DMS79 treated with DMSO at 0.1 percent for 48 hours (cell line): ENCODE measurements at places on chromosomes 3 and 15.

DNA sequence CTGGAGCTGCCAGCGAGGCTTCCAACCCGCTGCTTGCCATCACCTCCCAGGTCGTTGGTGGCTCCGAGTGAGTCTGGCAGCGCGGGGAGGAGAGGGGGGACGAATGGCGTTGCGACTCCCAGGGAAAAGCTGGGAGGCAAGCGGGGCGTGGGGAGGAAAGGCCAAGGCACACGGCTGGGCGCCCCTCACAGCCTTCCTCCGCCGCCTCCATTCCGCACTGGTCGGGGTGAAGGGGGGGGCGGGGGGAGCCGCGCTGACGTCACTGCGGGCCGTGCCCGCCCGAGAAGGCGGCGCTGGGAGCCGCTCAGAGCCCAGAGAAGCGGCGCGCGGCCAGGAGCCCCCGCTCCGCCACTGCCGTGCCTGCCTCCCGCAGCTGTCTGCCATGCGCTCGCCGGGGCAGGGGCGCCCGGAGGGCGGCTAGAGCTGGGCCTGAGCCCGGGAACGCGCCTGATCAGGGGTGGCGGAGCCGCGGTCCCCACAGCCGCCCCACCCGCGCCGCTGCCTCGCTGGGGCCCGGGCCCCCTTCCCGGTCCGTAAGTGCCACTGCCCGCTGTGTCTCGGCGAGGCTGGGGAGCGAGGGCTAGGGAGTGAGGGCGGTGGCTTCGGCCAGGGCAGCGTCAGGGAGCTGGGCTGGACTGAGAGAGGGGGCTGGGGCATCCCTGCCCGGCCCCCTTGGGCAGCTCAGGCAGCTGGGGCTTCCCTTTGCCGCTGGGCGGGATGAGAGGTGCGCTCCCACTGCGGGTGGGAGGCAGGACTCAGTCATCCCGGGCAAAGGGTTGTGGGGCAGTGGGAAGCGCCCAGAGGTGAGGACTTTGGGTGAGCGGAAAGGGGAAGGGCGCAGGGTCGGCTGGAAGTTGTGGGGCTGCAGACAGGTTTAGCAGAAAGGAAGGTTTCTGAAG lies 27.8 kb upstream of the POLG start:
- DNase-seq = peak; percentile 31

GRCh38 chr3:10855871-10856662 lies 40.0 kb downstream of the SLC6A11 start:
- DNase-seq = no peak

GRCh38 chr3:122312826-122313225 lies 12.2 kb upstream of the CSTA start:
- DNase-seq = no peak

DNA sequence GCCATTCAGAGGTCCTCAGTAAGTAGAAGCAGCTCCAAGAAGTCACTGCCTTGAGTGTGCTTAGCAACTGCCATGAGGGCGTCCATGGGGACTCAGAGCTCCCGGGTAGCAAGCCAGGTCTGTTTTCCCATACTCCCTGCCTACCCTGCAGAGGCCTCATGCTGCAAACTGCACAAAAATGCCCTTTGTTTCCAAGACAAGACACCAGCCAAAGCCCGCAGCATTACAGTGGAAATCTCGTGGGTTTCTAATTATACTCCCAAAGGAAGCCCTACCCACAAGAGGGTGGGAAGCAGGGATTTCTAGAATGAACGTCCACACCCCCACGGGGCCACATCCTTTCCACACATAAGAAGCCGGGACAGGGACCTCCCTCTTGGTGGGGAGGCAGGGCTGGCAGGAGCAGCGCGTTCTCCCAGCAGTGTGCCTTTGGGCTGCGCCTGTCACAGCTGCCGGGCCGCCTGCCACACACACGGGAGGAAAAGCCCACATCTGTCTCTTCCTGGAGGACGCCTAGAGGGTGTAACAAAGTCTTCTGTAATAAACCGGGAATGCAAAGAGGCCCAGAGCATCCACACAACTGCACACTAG lies 31.1 kb downstream of the FAM174B start:
- no peak for DNase-seq

GRCh38 chr15:49320351-49320750 lies 102.7 kb upstream of the FGF7 start:
- no peak for DNase-seq

GRCh38 chr3:56754741-56755417 lies 46.9 kb downstream of the ARHGEF3 start:
- no peak for DNase-seq

DNA sequence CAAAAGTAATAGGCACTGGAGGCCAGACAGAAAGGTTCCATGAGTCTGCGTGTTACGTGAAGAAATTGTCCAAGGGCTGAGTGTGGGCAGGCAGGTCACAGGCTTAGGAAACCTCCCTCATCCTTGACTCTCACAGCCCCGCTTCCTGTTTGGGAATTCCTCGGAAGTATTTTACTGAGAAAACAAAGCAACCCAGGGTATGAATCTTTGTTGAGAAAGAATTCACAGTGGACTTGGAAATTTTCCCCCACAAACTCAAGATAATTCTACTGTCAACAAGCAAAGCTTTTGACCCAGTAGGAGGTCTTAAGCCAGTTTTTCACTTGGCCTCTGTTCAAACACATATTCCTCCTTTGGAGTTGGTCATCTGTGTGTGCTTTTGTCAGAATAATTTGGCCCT lies 377.1 kb upstream of the TPM1 start:
- no peak for DNase-seq

- no peak for DNase-seq
Observed at GRCh38 chr15:48273049-48273448, 58.2 kb upstream of the DUT start.

GRCh38 chr15:76158815-76159214 lies 99.0 kb downstream of the TMEM266 start:
- DNase-seq = no peak

DNA sequence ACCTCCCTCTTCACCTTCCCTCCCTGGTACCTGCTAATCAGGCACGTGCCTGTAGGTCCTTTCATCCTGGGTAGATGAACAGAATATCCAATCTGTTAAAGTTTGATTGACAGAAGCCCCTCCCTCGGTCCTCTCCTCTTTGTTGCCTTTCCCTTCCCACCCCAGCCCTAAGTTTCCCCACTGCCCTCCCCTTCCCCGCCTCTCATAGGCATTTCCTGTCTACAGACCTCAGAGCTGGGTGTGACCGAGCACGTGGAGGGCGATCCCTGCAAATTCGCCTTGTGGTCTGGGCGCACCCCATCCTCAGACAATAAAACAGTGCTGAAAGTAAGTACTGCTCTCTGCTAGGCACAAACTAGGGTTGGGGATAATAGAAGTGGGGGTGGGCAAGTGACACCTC lies 239.2 kb upstream of the UMPS start:
- DNase-seq = no peak

DNA sequence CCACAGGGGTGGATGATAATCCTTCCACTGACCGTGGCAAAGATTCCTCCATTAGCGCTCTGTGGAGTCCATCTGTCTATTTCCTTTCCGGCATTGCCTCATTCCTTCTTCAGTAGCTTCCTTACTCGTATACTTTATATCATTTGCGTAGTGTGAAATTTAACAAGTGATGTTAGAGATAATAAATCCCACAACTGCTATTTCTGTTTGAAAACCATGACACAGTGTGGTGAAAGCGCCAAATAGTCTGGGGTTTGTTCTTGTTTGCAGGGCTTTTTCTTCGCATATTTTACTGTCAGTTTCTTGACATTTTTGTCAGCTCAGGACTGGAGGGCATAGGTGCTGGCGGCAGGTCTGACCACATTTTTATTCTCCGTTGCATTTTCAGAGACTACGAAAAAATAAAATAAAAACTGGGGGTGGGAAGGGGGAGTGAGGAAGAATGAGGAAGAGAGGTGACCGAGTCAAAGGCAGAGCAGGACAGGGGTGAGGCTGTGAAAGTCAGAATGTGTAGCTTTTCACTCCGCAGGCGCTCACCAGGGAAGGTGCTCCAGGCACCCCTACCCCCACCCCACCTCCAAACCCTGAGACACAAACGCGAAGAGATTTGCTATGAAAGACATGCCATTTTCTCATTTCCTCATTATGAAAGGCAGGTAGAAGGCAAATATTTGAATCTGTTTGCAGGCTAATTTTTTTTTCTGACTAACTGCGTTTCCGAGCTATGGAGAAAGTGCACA lies 965.0 kb downstream of the MCTP2 start:
- DNase-seq = no peak

GRCh38 chr3:12557473-12558100 lies 700 bp downstream of the MKRN2 start:
- DNase-seq = peak; percentile 11

DNA sequence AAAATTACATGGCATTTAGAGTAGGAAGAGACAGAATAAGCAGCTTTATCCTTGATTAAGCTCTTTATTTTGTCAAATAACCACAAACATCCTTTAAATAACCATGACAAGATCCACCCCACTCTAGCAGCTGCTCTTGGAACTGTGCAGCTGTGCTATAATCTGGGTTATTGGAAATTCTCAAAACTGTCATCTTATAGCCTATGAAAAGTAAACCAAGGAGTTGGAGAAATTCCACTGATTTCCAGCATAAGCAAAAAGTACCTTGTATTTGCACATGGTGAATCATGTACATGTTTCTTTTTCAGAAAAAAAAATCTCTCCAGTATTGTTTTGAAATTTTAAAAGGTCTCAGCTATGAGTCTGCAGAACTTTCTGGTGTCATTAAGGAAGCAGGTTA lies 88.8 kb upstream of the ABI3BP start:
- DNase-seq = no peak

DNA sequence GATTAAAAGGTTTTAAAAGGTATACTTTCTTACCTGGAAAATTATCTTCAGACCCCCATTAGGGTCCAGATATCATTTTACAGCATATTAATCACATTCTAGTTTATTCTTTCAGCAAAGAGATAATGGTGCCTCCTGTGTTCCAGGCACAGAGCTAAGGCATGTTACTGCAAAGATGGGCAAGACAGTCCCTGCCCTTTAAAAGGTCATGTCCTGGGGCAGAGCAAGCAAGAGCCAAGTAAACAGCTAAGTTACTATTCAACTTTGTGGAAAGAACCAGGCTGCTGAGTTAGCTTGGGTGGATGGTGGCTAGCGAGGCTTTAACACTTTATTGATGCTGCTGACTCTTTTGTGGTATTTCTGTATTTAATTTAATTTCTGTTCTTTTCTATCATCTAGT lies 75.0 kb downstream of the LRRC28 start:
- no peak for DNase-seq

DNA sequence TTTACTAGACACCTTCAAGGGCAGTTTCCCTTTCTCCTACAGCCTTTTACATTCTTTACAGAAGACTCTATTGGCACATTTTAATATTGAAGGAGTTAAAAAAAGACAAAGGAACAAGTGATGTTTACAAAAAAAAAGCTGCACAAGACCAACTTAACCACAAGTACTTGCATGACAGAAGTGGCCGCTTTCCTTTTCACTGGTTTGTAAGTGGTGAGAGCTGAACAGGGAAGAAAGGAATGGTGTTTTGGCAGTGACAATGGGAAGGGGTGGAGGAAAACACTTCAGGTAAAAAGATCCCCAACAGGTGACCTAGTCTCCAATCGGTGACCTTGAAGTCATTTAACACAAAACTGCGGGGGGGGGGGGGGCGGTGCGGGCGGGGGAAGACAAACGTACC lies 1.1 kb downstream of the WDR72 start:
- peak; percentile 63 for DNase-seq

GRCh38 chr3:59698091-59698490 lies 648.3 kb upstream of the CFAP20DC start:
- DNase-seq = no peak

GRCh38 chr3:20246662-20247061 lies 60.7 kb upstream of the SGO1 start:
- no peak for DNase-seq

DNA sequence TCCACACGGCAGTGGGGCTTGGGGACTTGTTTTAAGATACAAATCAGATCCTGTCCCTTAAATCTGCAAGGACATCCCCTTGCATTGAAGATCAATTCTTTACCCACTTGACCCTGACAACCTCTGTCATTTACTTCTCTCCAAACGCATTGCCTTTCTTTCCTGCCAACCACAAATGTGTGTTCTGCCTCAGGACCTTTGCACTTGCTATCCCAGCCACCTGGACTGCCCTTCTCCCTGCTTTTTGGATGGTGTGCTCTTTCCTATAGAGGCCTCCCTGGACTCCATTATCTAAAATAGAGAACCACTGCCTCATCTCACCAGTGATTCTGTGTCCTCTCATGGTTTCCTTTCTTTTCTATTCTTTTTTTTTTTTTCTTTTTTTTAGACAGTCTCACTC lies 1.5 kb upstream of the RPL29 start:
- no peak for DNase-seq

DNA sequence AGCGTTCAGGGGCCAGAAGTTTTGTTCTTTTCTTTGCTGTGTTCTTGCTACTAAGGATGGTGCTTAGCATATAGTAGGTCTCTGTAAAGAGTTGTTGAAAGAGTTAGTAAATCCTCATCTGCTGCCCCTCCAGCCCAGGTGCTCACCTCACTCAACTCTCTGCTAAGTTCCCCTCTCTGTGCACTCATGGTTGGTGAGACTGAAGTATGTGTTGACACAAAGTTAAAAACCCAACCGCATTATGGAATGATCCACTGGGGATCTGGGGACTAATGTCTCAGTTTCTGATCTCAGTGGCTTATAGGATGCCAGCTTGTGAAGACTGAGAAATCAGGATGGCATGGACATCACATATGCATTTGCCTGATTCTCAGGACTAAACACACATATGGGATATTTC lies 13.8 kb downstream of the RYR3 start:
- DNase-seq = no peak
